EH (cell line): ENCODE measurements at places on chromosomes 16 and 17.

GRCh38 chr17:81907219-81908145 lies 3.7 kb downstream of the PCYT2 start:
- DNase-seq, result no peak

- DNase-seq, result no peak
Observed at GRCh38 chr16:8641671-8642070, 20.2 kb downstream of the METTL22 start.

GRCh38 chr16:50303041-50303604 lies 36.8 kb downstream of the ADCY7 start:
- peak; percentile 16 for DNase-seq

DNA sequence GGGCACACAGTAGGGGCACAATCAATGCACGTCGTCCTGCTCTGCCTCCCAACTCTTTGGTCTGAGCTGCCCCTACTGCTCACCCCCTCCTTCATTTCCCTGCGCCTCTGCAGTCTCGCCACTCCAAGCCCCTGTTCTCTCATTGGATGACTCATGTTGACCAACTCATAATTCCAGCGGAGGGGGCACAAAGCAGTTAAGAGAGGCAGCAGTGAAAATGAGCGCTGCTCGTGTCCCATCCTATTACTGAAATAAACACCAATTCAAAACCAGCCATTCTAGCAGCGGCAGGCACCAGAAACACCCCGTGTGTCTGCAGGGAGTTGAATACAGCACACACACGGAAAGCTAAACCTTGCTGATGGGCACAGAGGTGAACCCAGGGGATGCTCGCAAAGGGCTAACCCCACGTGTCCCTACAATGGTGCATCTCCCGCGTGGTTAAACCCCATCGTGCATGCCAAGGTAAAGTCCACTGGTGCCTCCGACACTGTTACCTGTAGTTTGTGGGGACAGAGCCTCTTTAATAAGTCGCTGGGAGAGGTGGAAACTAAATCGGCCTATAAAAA lies 310.4 kb downstream of the XYLT1 start:
- peak; percentile 35 for DNase-seq

DNA sequence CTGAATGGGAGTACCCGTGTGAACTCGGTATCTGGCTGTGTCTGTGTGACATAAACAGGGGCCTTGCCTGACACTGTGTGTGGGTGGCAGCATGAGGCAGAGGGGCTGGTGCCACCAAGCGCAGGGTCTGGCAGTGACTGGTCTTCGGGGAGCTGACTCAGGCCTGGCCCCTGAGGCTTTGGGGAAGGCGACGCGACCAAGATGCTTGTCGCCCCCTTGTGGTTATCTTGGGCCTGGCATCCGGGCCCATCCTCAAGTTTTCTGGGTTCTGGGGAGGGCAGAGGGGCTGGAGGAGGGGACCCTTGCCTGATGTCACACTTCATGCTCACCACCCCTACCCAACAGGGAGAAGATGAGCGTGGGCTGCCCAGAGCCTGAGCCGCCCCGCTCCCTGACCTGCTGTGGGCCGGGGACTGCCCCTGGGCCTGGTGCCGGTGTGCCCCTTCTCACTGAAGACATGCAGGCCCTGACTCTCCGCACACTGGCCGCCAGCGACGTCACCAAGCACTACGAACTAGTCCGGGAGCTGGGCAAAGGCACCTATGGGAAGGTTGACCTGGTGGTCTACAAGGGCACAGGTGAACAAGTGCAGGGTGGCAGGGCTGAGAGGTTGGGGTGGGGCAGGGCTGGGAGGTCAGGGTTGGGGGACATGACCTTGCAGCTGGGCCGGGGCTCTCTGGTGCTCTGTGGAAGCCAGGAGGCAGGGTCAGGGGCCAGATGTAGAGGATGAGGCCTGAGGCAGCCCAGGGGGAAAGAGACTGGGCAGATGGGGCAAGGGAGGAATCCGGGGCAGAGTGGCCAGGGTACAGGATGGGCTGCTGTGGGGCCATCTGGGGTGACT lies 24.9 kb downstream of the SBK1 start:
- DNase-seq, result peak; percentile 62

GRCh38 chr17:75941442-75941819 lies 589 bp upstream of the FBF1 start:
- DNase-seq, result no peak

- DNase-seq, result no peak
Observed at GRCh38 chr17:73140566-73140965, 24.2 kb upstream of the SSTR2 start.
